SHP77 treated with DMSO at 0.1 percent for 48 hours (cell line): ENCODE measurements at places on chromosomes 12 and 14.

DNA sequence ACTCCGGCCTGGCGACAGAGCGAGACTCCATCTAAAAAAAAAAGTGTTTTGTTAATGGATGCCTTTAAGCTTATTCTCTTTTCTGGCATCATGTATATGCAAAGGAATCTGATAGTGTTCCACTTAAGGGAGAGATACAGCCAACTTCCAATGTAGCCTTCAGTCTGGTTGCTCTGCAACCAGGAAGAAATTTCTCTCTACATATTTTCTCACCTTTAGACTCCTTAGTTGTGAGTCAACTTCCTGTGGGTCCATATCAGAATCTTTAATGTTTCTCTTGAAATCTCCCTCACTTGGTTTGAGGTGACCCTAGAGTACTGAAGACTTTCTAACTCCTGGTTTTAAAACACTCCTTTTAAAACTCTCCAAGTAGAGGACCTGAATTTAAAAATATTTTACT, 340.4 kb downstream of the SLC6A15 start:
- DNase-seq: no peak

GRCh38 chr14:68162887-68163286, 343.3 kb downstream of the RAD51B start:
- DNase-seq: no peak

DNA sequence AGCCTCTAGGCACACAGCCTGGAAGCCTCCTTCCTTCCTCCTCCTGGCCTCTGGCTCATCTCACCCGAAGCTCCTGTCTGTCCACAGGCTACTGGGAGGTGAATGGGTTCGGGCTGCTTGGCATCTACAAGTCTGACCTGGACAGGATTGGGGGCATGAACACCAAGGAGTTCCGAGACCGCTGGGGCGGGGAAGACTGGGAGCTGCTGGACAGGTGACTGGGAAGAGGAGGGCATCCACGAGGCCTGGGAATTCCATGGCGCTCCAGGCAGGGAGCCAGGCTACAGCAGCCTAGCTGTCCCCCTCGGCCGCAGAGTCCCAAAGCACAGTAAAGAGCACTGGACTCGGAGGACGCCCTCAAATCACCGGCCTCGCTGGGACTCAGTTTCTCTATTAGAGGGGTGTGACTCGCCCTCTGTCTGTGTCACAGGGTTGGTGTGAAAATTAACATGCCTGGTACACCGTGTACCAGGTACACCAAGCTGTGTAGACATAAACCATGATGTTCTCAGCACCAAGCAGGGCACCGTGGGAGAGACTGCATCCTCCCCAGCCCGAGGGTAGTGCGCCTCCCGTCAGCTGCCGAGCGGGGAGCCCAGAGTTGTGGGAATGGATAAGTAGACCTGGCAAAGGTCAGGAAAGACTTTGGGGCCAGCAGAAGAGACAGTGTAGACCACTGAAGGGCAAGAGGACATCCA, 99.6 kb downstream of the B4GALNT3 start:
- DNase-seq: no peak

GRCh38 chr12:89597770-89598169, 71.9 kb upstream of the POC1B start:
- no peak for DNase-seq

- no peak for DNase-seq
Observed at GRCh38 chr14:92997343-92998061, 74.6 kb downstream of the CHGA start.

- no peak for DNase-seq
Observed at GRCh38 chr12:98532687-98533304, 17.4 kb downstream of the TMPO start.

- no peak for DNase-seq
Observed at GRCh38 chr12:88298761-88299242, 156.7 kb downstream of the TMTC3 start.

DNA sequence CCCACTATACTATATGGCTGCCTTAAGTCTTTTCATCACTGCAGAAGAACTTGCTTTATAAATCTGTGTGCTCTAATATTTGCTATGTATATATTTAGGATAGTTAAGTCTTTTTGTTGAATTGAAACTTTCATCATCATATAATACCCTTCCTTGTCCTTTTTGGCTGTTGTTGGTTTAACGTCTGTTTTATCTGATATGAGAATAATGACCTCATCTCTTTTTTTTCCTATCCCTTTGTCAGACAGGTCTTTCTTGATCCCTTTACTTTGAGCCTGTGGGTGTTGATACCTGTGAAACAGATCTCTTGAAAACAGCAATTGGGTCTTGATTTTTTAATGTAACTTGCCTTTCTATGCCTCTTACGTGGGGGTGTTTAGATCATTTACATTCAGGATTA, 316.3 kb downstream of the TMTC2 start:
- no peak for DNase-seq

DNA sequence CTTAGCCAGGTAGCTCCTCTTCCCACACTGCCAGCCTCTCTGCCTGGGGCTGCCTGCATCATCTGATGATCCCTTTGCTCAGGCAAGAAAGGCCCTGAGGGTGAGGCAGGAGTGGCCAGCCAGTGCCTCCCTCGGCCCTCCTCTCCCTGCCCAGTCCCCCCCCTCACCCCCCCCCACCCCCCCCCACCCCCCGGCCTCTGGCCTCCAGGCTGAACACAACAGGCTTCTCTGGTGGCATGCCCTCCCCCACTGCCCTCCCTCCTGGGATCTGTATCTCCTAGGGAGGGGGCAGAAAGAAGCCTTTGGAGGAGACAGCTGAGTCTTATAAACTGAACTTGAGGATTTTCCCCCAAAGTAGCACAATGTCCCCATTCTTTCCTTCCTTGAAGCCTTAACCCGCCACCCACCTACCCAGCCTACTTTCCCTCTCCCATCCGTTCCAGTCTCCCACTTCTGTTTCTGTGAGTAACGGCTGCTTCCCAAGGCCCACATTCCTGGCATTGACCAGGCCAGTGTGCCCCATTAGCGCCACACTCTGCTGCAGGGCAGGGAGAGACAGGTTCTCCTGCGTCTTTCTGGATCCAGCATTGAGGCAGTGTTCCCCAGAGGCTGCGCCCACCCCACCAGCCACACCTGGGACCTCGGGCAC, 82.1 kb downstream of the B4GALNT3 start:
- no peak for DNase-seq

GRCh38 chr14:71056168-71056567, 148.9 kb downstream of the PCNX1 start:
- no peak for DNase-seq

- no peak for DNase-seq
Observed at GRCh38 chr12:128549601-128550218, 274.0 kb downstream of the SLC15A4 start.

GRCh38 chr12:82357340-82357739, 847 bp downstream of the CCDC59 start:
- DNase-seq: no peak

GRCh38 chr12:30796891-30797371, 42.2 kb upstream of the CAPRIN2 start:
- DNase-seq: no peak

- DNase-seq: no peak
Observed at GRCh38 chr14:89415159-89415558, 1.9 kb downstream of the FOXN3 start.

DNA sequence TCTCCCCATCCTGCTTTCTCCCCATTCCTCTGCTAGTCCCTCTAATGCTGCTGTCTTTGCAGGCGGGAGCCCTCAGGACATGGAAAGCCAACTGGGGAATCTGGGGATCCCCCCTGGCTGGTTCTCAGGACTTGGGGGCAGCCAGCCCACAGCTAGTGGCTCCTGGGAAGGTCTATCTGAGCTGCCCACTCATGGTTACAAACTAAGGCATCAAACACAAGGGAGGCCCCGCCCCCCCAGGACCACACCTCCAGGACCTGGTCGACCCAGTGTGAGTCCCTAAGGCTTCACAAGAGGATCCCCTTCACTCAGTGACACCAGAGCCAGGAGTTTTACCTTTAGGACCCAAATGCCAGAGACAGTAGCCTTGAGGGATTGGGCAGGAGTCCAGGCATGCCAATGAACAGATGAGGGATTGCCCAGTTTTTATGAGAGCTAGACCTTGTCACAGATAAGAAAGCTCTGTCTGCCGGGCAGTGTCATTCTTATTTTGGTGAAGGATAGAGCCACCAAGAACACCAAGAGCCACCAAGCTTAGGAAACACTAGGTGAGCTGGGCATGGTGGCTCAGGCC, 8.0 kb upstream of the CPNE6 start:
- DNase-seq: no peak

- no peak for DNase-seq
Observed at GRCh38 chr14:67999290-67999689, 179.7 kb downstream of the RAD51B start.
